ENCODE measurements at places on chromosomes 1 and 21.
A peak's percentile ranks its signal among the peaks of the same experiment; 100 is the strongest.

GRCh38 chr1:18093193-18093592, 14.4 kb upstream of the IGSF21 start:
- no peak for DNase-seq

DNA sequence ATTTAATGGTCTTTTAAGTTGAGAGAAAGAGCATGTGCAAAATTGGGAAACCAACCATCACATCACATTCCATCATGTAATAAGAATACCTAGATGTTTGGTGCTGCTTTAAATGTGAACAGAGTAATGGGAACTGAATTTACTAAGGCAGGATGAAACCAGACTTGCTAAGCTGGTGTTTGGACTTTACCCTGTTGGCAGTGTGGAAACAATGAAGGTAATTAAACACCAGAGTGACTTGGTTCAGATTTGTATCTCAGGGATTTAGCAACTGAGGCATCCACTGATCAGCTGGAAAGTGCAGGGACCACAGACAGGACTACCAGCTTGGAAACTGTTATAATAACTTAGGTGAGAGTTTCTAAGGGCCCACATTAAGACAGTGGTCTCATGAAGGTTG, 263.4 kb downstream of the OLFM3 start:
- DNase-seq: no peak

DNA sequence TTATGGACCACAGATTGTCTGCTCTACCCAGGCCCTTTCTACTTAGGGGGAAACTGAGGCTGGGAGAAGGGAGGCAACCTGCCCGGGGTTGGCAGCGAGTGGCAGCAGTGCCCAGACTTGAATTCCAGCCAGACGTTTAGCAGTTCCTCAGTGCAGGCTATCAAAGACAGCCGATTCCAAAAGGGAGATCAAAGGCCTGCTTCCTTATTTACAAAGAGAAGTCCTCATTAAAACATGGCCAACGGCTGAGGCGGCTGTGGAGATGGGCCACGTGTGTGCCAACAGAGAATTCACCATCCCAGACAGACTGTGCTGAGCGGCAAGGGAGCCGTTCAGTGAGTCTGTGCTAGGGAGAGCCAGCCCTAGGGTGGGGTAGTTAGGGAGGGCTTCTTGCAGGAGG, 27.7 kb downstream of the C1QB start:
- DNase-seq: no peak

DNA sequence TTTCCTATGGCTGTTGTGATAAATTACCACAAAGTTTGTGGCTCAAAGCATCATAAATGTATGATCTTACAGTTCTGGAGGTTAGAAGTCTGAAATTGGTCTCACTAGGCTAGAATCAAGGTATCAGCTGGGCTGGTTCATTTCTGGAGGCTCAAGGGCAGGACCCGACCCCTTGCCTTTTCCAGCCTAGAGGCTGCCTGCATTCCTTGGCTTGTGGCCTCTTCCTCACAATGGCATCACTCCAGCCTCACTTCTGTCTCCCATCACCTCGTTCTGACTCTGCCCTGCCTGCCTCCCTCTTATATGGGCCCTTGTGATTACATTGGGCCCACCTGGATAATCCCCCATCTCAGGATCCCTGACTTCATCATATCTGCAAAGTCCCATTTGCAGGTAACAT, 8.0 kb downstream of the COQ8A start:
- no peak for DNase-seq

- no peak for DNase-seq
Measured at GRCh38 chr1:84245563-84245962, 55.9 kb upstream of the SAMD13 start.

DNA sequence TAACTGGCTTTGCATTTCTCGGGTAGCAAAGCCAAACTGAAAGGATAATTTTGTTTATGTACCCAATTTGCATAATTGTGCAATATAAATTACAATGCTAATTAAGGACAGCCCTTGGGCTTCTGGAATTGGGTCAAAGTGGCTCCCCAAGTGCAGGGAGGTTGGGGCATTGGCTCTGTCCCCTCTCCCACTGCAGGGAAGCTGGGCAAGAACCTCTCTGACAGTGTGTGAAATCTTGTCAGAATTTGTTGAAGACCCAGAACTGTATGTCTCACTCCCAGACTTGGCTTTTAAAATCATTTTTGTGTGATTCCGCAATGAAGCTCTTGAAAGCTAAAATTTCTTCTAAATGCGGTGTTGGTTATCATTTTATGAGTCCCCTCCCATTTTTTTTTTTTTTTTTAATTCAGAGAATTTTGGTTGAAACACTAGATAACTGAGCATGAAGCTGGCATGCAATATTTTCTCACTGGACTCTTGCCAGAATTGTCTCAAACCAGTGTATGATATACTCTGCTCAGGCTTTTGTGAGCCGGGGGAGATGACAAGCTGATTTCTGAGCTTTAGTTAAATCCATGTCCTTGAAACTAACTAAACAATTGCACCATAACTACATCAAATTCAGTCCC, 878.9 kb upstream of the CXADR start:
- DNase-seq: no peak

DNA sequence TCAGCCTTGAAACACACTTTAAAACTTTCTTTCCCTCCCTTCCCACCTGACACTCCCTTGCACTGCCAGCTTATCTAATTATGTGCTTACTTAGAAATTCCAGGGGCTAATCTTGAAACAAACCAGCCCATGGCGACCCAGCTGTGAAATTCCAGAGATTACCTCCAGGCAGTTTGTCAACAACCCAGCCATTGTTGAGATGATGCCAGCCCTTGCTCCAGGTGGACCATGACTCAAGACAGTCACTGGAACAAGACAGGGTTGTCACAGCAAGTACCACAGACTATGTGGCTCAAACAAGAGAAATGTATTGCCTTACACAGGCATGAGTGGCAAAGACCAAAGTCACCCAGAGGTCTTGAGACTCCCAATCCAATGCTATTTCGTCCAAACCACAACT, 7.9 kb downstream of the FYB2 start:
- DNase-seq: no peak

- DNase-seq: peak; percentile 39
Measured at GRCh38 chr21:42465008-42465802, 30.8 kb downstream of the RSPH1 start.

GRCh38 chr1:54272134-54272533, 72.2 kb downstream of the MRPL37 start:
- DNase-seq: no peak

DNA sequence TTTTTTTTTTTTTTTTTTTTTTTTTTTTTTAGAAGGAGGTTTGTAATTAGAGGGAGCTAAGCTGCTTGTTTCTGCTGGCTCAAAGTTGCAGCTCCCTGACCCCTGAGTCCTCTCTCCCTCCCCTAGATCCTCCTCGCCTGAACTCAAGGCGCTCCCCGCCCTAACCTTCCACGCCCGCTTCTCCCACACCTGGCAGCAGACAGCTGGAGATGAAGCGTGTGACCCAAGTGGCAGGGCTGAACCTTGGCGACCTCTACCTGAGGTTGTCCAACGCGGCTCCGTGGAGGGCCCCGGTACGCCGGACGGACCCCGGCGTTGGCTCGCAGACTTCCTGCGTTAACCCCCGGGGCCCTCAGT, 795 bp downstream of the NGF start:
- DNase-seq: no peak

DNA sequence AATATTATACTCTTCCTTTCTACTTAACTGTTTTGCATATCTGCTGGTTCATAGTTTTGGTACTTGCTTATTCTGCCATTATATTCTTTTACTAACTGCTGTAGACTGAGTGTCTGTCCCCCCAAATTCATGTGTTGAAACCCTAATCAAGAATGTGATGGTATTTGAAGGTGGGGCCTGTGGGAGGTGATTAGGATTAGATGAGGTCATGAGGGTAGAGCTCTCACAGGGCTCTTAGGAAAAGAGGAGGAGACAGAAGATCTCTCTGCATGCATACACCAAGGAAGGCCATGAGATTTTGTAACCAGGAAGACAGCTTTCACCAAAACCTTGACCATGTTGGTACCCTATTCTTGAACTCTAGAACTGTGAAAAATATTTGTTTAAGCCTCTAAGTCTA, 354.1 kb upstream of the B3GALT2 start:
- DNase-seq: no peak

- DNase-seq: no peak
Measured at GRCh38 chr21:43764576-43765495, 11.3 kb downstream of the CSTB start.

DNA sequence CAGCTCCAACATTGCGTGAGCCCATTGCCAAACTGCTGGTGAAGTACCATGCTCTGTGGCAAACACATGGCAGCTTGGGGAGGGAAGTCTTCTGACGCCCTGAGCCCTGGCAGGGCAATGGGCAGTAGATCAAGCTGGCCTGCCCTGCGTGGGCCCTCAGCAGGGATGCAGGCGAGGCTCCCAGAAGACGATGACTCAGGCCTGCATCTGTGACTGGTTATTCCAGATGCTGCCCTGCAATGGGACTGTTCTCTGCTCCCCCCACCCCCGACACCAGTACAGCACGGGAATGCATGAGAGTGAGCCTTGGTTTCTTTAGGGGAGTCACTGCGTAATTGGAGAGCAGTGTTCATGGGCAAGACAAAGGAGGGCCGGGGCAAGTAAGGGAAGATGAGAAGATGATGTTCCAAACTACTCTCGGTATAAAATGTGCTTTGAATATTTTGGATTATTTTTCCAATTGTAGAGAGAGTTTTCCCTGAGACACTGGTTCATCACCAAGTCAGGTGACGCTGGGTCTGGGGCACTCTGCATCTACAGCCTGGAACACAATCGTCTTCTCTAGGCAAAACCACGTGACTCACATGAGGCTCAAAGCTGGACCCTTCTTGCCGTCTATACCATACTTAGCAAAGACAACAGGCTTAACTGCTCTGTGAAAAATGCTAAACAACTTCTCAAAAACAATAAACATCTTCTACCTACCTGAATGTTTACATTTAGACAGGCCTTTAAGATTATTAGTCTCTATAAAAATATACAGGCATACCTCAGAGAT, 9.0 kb upstream of the C1orf198 start:
- no peak for DNase-seq

- no peak for DNase-seq
Measured at GRCh38 chr1:8259498-8260290, 58.2 kb upstream of the SLC45A1 start.

DNA sequence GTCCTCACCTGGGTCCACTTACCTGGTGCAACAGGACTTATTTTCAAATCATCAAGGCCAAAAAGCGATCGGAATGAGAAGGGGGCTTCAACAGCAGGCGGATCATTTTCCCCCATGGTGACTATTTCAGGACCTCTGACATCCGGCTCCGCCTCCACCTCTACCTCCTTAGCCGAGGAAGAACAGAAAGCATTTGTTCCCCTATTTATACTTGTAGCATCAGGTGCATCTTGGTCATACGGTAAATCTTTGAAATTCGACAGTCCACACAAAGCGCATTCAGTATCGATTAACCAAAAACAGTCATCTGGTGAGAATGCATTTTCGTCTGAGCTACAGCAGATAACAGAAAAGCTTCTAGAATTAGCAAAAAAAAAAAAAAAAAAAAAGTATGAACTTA, 550 bp downstream of the TMPRSS3 start:
- DNase-seq: no peak

GRCh38 chr1:187655104-187655503, 826.4 kb downstream of the PLA2G4A start:
- no peak for DNase-seq

DNA sequence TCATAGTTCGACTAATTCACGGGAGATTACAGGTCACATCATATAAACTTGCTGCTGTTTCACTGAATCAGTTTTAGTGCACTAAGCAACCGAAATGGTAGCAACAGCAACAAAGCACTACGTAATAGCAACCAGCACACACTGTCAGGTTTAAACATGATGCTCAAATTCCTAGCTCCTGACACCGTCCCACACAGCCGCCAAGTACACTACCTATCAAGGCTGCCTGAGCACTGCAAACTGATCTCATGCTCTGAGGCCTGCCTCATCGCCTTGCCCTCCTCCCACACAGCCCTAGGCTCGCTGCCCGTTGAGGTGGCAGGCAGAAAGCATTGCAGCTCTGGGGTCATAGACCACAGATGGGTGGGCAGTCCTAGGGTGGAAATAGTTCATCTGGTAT, 12.4 kb downstream of the LAMC2 start:
- no peak for DNase-seq

- DNase-seq: no peak
Measured at GRCh38 chr1:232611834-232612233, 18.1 kb downstream of the SIPA1L2 start.

DNA sequence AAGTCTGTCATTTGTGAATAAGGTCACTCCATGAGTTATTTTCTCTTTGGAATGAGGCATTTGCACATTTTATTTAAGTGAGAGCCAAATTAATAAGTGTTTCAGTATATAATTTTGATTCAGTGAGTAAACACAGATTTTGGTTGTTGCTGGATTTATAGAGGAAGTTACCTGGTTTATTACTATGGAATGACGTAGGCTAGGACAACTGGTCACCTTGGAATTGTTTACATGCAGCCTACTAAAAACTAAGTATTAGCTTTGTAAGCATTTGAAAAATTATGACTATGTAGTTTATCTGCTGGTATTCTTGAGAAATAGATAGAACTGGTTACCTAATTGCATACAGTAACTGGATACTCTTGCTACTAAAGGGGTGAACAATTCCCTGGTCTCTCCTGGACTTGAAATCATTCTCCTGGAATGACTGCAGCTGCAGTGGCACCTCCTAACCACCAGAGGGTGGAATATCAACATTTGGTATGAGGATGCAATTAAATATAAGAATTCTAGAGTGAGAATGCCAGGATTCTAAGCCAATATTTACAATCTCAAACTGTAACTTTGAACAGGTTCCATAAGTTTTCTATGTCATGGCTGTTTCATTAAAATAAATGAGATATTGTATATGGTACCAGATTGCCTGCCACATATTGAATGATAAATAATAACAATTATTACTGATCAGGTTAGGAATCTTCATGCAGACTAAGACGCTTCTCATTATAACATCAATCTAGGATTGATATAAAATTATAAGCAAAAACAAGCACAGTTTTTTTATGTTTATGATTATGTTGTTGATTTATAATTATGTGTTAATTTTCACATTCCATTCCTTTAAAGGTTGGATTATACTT, 3.5 kb upstream of the KRTAP27-1 start:
- peak; percentile 4 for DNase-seq

- peak; percentile 80 for DNase-seq
Measured at GRCh38 chr1:42913426-42914091, 45.1 kb downstream of the SLC2A1 start.

- no peak for DNase-seq
Measured at GRCh38 chr1:154802982-154803920, 66.8 kb downstream of the KCNN3 start.

DNA sequence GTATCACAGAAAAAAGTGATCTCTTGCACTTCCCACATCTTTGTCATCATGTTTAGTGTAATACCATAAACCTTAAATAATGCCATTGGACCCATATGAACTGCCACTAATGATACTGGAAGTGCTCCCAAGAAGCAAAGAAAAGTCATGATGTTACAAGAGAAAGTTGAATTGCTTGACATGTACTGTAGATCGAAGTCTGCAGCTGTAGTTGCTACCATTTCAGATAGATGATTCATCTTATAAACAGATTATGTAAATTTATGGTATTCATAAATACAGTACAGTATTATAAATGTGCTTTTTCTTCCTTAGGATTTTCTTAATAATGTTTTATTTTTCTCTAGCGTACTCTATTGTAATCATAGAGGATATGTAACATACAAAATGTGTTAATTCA, 30.1 kb upstream of the LAMC2 start:
- DNase-seq: no peak

GRCh38 chr1:57839526-57839925, 415.7 kb upstream of the DAB1 start:
- no peak for DNase-seq

- no peak for DNase-seq
Measured at GRCh38 chr1:6967431-6968111, 182.3 kb downstream of the CAMTA1 start.

GRCh38 chr1:19203440-19203839, 6.6 kb downstream of the UBR4 start:
- no peak for DNase-seq

- no peak for DNase-seq
Measured at GRCh38 chr1:47399846-47400155, 16.3 kb upstream of the FOXE3 start.

All from GM20000 (cell line).